Common myeloid progenitor, CD34-positive (primary cell): ENCODE measurements at places on chromosomes 1 and 21.

- no peaks in the 10 kb centered on the region for H3K4me1 ChIP-seq
- H3K27me3 ChIP-seq, result no peaks in the 10 kb centered on the region
- DNase-seq, result peak; percentile 34
- H3K36me3 ChIP-seq, result peaks cover 18% of the 10 kb centered on the region
- no peak overlapping the region for H3K4me3 ChIP-seq
Measured at GRCh38 chr21:42003051-42003461, 7.1 kb downstream of the ZBTB21 start.

DNA sequence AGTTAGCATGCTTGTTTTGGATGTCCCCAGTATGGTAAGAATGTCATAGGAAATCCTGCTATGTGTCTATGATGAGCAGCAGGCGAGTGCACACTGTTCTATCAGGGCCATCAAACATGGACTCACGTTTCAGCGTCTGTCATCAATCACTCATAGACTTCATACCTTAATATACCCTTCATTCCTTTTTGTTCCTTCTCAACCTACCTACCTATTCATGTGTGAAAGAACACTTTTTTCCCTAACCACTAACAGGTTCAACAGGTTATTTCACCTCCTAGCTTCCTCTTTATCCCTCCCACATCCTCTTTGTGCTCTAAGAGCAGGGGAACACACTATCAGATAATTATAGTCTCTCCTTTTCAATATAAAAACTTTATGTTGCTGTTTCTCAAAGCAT is 300.6 kb downstream of the TM2D1 start:
- H3K4me3 ChIP-seq, result no peak overlapping the region
- no peak overlapping the region for H3K27ac ChIP-seq
- no peaks in the 10 kb centered on the region for H3K27me3 ChIP-seq
- peak; percentile 29 for DNase-seq

DNA sequence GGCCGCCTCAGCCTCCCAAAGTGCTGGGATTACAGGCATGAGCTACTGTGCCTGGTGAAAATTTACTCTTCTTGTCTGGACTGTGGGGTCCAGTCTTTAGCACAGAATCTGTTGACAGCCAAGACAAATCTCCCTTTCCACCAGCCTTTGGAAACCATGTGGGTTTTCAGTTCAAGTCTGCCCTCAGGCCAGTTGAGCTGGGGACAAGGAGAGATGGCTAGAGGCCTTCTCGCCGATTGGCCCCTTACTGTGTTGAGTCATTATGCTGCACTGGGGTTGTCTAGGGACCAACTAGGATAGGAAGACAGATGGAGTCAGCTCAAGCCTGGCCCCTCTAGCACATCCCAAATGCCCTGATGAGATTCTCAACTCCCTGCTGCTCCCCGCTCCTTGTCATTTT is 8.6 kb upstream of the NKAIN1 start:
- peaks cover 3% of the 10 kb centered on the region for H3K27me3 ChIP-seq
- H3K27ac ChIP-seq, result no peak overlapping the region
- no peak for DNase-seq
- H3K4me3 ChIP-seq, result no peak overlapping the region
- H3K4me1 ChIP-seq, result no peaks in the 10 kb centered on the region

GRCh38 chr1:85325920-85326319 is 49.5 kb upstream of the BCL10 start:
- no peaks in the 10 kb centered on the region for H3K4me1 ChIP-seq
- H3K27me3 ChIP-seq, result no peaks in the 10 kb centered on the region
- no peaks in the 10 kb centered on the region for H3K36me3 ChIP-seq
- H3K27ac ChIP-seq, result no peak overlapping the region
- DNase-seq, result peak; percentile 50
- H3K4me3 ChIP-seq, result no peak overlapping the region

DNA sequence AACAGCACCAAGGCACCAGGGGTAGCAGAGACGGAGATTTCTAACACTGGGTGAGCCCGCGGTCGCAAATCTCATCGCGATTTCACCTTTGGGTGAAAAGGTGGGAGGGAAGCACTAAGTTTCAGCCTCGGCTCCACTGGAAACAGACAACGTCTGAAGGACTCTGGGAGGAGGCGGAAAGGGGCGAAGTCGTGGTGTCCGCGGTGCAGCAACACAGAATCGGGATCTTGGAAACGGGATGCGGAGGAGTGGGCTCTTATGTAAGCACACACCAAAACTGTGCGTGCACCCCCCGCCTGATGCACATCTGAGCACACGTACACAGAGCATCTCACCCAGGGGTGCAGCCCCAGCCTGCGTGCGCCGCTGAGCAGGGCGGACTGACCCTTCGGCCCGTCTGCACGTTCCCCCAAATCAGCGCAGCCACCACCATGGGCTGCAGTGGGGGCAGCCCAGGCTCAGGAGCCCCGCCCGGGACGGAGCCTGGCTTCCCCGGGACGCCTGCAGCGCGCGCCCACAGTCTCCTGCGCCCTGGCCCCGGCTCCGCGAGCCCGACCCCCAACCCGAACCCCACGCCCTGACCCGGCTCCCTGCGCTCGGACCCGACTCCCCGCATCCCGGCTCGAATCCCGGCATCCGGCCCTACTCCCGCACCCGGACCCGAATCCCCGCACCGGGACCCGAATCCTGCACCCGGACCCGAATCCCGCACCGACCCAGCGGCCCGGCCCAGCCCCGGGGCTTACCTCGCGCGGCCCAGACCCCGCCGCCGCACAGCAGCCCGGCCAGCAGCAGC is 670 bp downstream of the CLSTN1 start:
- peak overlapping the region; percentile 94 for H3K4me3 ChIP-seq
- DNase-seq, result peak; percentile 20
- peaks cover 10% of the 10 kb centered on the region for H3K4me1 ChIP-seq
- no peak overlapping the region for H3K27ac ChIP-seq

- no peak overlapping the region for H3K4me3 ChIP-seq
- no peak overlapping the region for H3K27ac ChIP-seq
- H3K4me1 ChIP-seq, result peaks cover 68% of the 10 kb centered on the region
Measured at GRCh38 chr1:244318512-244318911, 133.2 kb downstream of the ADSS2 start.

DNA sequence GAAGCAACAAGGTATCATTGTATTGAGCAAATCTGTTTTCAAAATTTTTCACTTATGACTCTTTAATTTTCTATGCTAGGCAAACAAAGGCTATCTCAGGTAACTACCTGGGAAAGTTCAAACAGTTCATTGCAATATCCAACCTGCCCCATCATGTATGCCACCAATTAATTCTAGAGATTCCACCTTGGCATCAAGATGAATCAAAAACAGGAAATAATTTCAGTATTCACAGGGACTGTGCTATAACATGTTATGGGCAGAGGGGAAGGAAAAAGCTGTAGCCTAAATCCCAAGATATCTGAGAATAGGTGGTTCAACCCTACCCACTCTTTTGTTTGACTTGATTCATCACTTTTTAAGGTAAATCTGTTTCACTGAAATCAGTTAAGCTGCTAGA is 67.5 kb upstream of the SH3GLB1 start:
- H3K36me3 ChIP-seq, result no peaks in the 10 kb centered on the region
- no peaks in the 10 kb centered on the region for H3K27me3 ChIP-seq
- H3K27ac ChIP-seq, result no peak overlapping the region
- DNase-seq, result no peak
